ENCODE measurements at places on chromosomes 1 and 21.

GRCh38 chr1:12478612-12478985 lies 139.4 kb downstream of the DHRS3 start:
- no peak for DNase-seq

DNA sequence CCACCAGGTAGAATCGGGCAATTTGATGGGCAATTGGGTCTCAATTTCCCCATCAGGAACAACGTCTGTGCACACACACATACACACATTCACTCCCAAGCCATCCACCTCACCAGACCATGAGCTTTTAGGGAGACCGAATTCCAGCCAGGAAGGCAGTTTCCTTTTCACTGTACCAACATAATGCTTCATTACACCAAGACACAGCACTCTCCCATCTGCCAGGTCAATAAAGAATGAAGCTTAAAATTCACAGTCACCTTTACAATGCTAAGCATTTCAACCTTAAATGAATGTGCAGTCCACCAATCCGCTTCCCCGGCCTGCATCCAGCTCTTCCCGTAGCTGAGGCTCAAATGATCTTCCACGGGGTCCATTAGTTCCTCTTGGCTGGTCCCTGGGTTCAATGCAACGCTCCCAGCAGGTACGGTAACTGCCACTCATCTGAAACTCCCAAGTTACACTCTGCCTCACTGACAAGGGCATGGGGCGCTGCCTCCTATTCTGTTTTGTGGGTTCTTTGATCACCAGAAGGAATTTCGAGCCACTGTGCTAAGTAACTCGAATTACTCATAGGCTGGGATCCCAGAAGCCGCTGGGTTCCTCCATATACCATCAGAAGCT lies 105.0 kb downstream of the SIM2 start:
- DNase-seq, result no peak

GRCh38 chr1:54299037-54299436 lies 99.1 kb downstream of the MRPL37 start:
- no peak for DNase-seq

DNA sequence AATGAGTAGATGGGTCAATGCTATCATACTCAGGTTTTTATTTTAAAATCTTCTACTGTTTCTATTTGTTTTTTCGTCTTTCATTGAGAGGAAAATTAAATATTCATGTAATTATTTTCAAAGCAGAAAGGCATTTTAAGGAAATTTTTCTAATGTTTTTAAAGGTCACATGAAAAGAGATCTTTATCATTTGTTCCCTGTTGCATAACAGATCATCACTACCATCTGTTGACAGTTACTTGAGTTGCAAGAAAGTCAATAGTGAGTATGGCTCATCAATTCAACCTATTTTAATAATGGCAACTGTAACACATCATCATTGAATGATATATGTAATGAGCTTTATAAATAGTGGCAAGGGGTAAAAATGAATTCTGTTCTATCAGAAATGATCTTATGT lies 369.7 kb downstream of the DPYD start:
- no peak for DNase-seq

Data from iPS DF 6.9 (cell line).